ENCODE measurements at places on chromosomes 5 and 9.

DNA sequence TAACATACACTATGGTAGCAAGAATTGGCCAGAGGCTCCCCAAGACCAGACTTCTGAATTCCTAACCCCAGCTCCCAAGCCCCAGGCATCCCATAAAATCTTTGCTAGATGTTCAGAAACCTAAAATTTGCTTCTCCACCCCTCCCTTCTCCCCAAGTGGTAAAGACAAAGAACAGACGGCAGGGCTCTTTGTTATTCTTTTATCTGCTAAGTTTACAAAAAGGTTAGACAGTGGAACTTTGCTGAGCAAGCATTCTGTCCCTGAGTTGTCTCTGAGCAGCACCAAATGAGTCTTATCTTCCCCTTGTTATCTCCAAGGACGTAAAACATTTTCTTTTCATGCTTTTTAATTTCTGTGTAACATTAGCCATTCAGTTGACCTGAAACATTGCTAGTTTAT, 30.2 kb downstream of the TJP2 start:
- no peak for DNase-seq

DNA sequence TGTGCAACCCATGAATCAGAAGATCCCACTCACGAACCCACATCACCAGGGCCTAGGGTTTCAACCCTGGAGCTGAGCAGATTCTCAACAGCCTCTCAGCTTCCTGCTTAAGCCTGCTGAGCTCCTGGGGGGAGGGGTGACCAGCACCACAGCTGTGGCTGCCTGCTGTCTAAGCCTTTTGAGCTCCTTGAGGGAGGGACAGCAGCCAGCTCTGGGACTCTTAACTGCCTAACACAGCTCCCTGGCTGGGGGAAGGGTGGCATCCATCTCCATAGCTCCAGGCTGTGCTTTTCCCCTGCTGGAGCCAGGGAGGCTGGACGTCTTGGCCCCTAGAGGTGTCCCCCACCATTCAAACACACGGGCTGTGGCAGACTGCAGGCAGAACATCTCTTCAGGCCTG, 250.3 kb downstream of the DMAC1 start:
- no peak for DNase-seq

DNA sequence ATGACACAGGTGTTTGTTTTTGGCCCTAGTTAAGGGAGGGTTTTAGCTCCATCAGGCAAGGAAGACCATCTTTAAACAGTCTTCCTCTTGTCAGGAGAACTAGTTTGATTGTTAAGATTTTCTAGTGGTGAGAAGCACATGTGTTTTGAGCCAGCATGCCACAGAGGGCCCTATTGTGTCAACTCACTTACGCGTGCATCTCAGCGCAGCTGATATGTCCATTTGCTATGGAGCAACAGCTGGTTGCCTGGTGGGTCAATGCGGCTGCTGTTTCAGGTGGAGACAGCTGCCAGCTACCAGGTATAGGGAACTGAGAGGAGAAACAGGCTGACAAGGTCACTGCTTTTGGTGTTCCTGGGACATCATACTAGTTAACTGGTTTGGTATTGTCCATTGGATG, 100.5 kb upstream of the PRRC1 start:
- DNase-seq: no peak

DNA sequence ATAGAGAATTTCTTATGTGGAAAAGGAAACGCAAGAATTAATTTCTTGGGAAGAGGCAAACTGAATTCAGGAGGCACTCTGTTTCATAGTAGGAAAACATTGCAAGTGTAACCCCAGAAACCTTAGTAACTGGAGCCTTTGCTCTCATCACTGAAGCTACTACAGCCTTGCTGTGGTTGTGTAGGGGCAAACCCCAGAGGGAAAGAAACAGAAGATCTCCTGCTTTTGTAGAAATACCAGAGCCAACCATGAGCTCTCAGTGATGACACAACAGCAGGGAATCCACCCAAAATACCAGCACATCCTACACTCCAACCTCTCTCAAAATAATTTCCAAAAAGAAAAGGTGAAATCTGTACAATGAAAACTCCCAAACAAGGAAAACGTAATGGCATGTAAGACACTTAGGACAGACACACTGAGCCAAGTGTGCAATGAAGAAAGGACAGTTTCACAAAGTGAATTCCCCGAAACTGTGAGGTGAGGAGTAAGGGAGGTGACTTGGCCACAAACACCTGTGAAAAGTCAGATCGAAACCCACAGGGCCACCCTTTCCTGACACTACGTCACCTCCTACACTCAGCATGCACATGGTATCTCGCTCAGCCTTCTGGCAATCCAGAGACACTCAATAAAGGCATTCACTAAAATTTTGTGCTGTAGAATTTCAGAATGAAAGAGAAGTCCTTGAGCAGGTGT, 8.5 kb upstream of the ACSL6 start:
- DNase-seq: peak; percentile 32

- no peak for DNase-seq
Measured at GRCh38 chr5:175866377-175866907, 4.9 kb upstream of the CPLX2 start.

DNA sequence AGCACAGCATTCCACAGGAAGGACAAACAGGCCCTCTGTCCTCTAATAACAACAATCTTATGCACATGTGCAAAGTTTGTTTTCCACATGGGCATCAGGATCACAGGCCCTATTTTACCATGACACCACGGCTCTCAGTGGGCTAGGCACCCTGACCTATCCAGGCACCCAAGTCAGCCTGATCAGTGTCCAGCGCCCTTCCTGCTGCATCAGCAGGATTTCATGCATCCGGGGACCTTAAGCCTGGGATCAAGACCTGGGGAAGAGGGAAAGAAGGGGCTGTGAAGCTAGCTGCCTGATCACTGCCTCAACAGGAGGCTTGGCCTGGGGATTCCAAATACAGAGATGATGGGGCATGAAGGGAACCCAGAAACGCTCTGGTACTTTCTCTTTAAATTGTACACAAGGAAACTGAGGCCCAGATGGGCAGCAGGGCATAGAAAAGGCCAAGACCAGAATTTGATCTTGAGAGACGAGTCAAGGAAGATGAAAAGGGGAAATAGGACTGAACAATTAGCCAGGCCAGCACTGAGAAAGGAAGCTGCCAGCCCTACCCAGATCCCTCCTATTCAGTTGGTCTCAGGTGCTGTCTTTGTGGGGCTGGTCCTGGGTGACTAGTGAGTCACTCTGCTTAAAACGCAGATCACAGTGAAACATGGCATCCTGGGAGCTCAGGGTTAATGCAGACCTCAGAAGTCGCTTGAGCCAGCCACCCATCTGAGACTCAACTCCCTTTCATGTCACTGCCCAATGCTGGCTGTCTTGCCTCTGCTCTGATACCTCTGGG, 57.9 kb downstream of the SHB start:
- DNase-seq: no peak

DNA sequence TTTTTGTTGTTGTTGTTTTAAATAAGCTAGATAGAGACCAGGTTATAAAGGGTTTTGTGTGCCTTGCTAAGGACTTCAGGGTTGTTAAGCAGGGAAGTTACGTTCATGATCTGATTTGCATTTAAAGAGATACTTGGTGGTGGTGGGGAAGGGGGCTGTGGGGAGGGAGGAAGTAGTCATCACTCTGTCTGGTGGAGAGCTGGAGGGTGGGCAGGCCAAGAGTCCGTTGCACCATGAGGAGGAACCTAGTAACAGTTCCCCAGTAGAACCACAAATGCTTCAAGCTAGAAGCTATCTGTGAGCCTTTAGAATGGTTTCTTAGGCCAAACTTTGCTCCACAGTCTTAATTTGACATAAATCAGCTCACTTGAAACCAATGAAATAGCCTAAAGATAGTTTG, 18.7 kb upstream of the ROPN1L start:
- DNase-seq: no peak

GRCh38 chr5:72107131-72107900, at the start of gene MAP1B:
MAP1B (plus strand) TSS chr5:72107475; CDS start chr5:72107532, 57 bp downstream.
- no peak for DNase-seq

- no peak for DNase-seq
Measured at GRCh38 chr9:132797861-132798659, 80.0 kb downstream of the AK8 start.

DNA sequence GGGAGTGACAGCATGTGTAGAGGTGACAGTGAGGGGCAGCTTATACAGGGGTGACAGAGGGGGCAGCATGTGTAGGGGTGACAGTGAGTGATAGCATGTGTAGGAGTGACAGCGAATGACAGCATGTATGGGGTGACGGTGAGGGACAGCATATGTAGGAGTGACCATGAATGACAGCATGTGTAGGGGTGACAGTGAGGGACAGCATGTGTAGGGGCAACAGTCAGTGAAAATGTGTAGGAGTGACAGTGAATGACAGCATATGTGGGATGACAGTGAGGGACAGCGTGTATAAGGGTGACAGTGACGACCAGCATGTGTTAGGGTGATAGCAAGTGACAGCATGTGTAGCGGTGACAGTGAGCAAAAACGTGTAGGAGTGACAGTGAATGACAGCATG, 9.4 kb upstream of the GAPT start:
- DNase-seq: no peak

DNA sequence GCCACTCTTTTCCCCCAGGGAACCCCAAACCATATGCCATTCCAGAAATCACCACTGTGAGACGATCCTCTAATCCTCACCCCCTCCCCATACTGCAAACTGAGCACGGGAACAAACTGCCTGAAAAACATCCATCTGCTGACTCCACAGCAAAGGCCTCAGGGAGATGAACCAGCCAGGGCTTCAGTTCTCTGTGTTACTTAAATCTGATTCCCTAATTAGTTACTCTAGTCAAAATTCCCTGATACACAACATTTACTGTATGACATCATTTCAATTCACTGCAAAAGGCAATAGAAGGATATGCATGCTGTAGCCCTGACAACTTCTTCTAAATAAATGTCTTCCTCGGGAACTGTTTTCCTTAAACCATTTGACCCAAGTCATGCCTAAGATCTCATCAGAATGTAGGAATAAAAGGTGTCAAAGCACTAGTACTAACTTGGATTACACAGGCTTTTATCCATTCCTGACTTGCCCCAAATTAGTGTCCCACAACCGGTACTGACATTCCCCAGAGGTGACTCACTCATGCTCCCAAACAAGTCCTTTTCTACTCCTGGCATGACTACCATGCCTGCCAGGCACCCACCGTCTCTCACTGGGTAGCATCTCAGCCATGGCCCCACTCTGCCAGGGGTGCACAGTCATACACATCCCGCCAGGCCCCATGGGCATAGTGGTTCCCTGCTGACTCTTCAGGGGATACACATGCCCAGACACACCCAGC, 35.0 kb downstream of the MTX3 start:
- DNase-seq: no peak

- no peak for DNase-seq
Measured at GRCh38 chr5:176579323-176579722, 30.2 kb downstream of the CDHR2 start.

DNA sequence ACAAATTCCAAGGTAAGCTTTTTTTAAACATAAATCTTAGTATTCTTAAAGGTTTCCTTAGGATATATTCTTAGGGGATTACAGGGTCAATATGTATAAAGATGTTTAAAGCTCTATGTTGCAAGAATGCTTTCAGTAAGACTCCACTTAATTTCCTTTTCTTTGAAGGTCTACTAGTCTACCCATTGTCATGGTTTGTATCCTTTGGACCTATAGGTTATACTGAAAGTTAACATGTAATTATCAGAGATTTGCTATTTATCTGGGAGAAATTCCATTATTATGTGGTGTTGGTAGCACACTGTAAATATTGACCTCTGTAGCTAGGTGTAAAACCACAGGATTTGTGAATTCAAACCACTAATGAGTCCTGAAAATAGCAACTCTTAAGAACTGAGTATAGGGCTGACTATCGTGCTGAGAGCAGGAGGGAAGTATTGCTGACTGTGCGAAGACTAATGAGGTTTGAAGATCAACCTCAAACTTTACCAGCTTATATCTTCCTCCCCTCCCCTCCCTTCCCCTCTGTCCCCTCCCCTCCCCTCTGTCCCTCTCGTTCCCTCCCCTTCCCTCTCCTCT, 85.6 kb downstream of the GADD45G start:
- DNase-seq: no peak

GRCh38 chr5:5141625-5142525, 1.7 kb downstream of the ADAMTS16 start:
- peak; percentile 27 for DNase-seq

GRCh38 chr9:16321461-16322119, 548.9 kb downstream of the BNC2 start:
- DNase-seq: peak; percentile 36

- DNase-seq: peak; percentile 18
Measured at GRCh38 chr5:113380807-113381326, 53.9 kb downstream of the TSSK1B start.

DNA sequence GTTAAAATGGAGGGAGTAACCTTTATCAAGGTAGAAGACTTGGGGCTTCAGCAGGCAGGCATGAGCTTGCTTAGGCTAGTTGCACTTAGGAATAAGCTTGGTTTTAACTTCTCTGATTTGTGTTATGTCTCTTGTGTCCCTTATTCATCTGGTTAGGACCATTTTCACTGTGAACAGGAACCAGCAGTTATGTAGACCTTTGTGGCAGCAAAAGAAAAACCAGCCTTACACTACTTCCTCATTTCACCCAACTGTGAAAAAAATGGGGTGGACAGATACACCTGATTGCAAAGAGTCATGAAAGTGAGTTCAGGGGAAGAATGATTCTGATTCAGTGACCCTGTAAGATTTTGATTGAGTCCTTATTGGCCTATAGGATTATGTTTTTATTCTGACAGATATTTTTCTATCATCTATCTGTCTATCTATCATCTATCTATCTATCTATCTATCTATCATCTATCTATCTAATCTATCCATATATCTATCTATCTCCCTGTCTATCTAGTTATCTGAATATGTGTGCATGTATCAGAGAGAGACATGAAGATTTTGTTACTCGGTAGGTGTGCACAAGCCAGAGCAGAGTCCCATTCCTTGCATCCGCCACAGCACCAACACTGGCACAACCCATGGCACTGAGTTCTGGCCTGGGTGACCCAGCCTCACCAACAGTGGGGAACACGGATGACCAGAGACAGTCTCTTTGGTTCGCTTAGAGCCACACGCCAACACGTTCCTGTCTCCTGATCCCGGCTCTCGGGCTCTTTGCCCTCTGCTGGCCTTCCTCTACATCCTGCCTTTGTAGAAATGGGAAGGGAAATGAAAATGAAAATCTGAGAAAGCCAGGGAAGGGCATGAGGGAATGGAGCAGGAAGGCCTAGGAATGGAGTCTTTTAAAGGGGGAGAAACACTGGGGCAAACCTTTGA, 1.3 kb upstream of the ZNF366 start:
- DNase-seq: peak; percentile 58

DNA sequence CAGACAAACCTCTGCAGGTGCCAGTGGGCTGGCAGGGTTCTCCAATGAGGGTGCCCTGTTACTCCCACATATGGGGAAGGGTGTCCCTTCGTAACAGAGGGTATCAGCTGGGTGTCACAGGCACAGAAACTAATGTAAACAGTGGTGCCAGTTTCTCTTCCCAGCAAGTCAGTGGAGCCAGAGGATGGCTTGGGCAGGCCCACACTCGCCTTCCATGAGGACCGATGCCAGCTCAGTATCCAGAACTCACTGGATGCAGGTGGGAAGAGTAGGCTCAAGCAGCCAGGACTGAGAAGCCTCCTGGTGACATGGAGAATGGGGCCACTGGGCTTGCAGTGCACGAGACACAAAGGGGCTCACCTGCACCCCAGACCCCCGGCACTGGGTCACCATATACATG, 30.4 kb downstream of the FSTL4 start:
- no peak for DNase-seq

- DNase-seq: peak; percentile 81
Measured at GRCh38 chr5:132495667-132496190, 5.2 kb upstream of the IRF1 start.

- DNase-seq: no peak
Measured at GRCh38 chr9:75504721-75505120, 385.8 kb upstream of the PCSK5 start.

GRCh38 chr5:36733183-36733582, 126.8 kb downstream of the SLC1A3 start:
- no peak for DNase-seq
